ENCODE measurements at places on chromosomes 2 and 18. TPM values are rescaled to one million over a fixed set of nuclear protein-coding genes. Genes with fewer than 3 reads are reported as not detected.

- no peak for DNase-seq
Measured at GRCh38 chr2:233714121-233714520, 1.4 kb downstream of the UGT1A5 start.

DNA sequence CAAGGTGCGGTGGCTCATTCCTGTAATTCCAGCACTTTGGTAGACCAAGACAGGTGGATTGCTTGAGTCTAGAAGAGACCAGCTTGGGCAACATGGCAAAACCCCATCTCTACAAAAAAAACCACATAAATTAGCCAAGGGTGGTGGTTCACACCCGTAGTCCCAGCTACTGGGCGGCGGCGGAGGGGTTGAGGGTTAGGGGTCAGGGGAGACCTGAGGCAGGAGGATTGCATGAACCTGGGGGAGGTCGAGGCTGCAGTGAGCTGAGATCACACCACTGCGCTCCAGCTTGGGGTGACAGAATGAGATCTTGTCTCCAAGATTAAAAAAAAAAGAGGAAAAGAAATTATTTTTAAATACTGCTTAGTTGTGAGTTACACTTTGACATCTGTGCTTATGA is 1.3 kb upstream of the HTR2B start:
- no peak for DNase-seq

Gene HJURP
- 123 TPM for total RNA-seq

Gene EFR3B
- 0.34 TPM for total RNA-seq

All from LHCN-M2 (cell line).